Lung (tissue), 17 donors: ENCODE measurements at places on chromosomes 13 and 19. TPM values are rescaled to one million over a fixed set of nuclear protein-coding genes. Genes with fewer than 3 reads are reported as not detected.

The EBI3 gene
- 5.9 TPM for total RNA-seq

The TGFBR3L gene
- total RNA-seq = 0.77 TPM

DNA sequence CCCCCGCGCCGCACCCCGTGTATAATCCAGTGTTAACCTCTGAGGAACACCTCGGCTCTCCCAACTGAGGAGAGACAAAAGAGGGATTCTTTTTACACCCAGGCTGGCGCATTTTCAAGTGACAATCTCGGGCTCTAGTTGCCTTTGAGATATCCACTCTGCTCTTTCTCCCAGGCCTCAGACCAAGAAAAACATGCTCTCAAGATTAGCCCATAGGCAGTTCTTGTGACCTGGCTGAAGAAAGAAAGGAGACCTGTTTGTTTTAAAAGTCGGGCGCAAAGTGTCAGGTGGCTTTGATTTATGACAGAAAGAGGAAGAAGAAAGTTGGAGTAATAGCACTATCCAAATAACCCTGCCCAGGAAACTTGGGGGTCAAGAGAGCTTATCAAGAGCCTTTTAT, 27.3 kb downstream of the SHISA2 start:
- DNase-seq = peak; percentile 49

The HIPK4 gene
- total RNA-seq = not detected

- DNase-seq = no peak
These were observed 527.6 kb upstream of the KLF12 start for GRCh38 chr13:74661851-74662250.

DNA sequence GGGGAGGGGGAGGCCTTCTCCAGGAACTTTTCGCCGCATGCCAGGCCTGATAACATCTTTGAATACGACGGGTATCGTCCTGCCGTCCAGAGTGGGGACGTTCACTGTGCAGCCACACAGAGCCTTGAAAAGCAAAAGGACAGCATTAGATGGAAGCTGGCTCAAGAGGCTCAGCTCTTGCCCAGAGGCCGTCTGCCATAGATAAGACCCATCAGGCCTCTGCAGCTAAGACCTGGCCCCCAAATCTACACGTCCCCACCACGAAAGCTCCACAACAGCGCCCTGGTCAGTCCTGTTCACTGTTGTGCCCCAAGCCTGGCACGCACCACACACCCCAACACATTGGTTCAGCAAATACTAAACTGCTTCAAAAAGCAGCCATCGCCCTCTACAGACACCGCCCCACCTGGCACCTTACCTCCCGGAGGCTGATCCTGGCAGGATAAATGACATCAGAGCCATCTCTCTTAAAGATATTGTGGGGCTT, 2.1 kb downstream of the DNAJB1 start:
- DNase-seq = no peak

GRCh38 chr13:100845128-100845757, 170.6 kb upstream of the TMTC4 start:
- no peak for DNase-seq

The LINGO3 gene
- not detected for total RNA-seq

DNA sequence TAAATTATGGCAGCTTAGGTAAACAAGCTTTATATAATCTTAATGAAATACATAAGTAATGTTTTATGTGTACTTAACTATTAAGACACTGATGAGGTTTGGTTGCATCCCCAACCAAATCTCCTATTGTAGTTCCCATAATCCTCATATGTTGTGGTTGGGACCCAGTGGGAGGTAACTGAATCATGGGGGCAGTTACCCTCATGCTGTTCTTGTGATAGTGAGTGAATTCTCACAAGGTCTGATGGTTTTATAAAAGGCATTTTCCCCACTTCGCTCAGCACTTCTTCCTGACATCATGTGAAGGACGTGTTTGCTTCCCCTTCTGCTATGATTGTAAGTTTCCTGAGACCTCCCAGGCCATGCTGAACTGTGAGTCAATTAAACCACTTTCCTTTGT, 212.7 kb downstream of the DIAPH3 start:
- DNase-seq = no peak

The C19orf67 gene
- total RNA-seq = 1.0 TPM

The ZNF567 gene
- total RNA-seq = 12.3 TPM

The FAM216B gene
- total RNA-seq = 70.4 TPM

The IL11 gene
- total RNA-seq = not detected

GRCh38 chr19:22527554-22527953, 105.4 kb upstream of the ZNF98 start:
- DNase-seq = no peak

DNA sequence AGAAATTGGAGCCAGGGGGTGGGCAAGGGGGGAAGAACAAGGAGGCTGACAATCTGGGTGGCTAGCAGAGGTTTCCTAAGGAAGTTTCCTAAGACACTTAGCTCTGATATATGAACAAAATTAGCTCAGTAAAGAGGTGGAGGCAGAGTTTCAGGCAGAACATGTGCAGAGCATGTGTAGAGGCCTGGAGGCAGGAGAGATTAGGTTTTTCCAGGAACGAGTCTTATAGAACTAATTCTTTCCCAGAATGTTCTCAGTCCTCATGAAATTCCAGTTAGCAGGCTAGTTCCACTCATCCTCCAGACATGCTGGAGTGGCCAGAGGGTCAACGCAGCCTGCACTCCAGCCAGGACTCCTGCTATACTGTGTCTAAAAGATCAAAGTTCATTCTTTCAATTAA, 184.7 kb downstream of the LACC1 start:
- DNase-seq = no peak

DNA sequence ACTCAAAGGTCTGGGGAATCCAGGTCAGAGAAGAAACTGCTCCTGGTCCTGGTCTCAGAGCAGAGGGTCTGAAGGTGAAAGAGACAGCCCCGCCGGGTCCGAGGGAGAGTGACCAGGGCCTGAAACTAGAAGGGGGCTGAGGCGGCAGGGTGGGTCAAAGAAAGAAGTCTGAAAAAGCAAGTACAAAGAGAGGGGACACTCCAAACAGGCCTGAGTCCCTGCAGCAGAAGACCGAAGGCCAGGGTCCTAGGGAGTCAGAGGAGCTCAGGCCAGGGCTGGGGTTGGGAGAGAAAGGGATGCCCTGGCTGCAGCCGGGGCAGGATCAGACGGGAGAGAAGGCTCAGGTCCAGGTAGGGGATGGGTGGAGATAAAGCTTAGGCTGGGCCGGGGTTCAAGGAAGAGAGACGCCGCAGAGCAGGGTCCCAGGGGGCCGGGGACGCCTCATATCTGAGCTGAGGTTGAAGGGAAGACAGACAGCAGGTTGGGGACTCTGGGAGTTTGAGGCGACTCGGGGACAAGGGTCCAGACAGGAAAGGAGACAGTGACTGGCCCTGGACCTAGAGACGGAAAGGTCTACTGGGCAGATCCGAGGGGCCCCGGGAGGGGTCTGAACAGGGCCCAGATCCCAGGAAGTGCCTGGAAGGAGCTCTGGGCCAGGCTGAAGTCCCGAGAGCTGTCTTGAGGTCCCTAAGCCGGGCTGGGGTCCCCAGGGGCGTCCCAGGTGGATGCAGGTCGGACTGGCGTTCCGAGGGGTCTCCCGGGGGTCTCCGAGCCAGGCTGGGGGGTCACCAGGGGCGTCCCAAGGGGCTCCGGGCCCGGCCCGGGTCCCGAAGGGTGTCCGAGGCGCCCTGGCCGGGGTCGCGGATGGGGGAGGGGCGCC, 795 bp downstream of the MLLT1 start:
- no peak for DNase-seq

DNA sequence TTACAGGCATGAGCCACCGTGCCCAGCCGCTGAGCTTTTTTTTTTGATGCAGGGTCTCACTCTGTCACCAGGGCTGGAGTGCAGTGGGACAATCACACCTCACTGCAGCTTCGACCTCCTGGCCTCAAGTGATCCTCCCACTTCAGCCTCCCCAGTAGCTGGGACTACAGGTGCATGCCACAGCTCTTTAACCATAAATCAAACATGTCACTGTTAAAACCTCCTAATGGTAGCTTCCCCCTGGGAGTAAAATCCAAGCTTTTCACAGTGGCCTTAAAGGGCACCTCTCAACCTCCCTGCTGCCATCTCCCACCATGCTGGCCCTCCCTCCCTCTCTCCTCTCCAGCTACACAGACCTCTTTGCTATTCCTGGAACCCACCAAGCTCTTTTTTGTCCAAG, 2.0 kb upstream of the GNG14 start:
- no peak for DNase-seq

DNA sequence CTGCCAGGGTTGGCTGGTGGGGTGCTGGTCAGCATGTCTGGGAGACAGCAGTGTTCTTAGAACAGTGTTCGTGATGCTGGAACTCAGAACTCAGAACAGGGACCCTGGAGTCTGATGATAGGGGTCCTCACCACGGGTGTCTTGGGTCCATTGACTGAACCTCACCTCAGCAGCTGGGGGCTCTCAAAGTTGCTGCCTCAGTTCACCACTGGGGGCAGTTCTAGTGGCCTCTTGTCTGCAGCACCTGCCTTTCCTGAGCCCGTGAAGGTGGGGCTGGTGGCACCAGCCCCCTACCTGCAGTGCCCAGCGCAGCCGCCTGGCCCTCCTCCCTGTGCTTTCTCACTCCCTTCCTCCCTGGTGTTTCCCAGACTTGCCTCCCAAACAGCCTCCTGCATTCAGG, 28.5 kb downstream of the SAFB start:
- DNase-seq = no peak

DNA sequence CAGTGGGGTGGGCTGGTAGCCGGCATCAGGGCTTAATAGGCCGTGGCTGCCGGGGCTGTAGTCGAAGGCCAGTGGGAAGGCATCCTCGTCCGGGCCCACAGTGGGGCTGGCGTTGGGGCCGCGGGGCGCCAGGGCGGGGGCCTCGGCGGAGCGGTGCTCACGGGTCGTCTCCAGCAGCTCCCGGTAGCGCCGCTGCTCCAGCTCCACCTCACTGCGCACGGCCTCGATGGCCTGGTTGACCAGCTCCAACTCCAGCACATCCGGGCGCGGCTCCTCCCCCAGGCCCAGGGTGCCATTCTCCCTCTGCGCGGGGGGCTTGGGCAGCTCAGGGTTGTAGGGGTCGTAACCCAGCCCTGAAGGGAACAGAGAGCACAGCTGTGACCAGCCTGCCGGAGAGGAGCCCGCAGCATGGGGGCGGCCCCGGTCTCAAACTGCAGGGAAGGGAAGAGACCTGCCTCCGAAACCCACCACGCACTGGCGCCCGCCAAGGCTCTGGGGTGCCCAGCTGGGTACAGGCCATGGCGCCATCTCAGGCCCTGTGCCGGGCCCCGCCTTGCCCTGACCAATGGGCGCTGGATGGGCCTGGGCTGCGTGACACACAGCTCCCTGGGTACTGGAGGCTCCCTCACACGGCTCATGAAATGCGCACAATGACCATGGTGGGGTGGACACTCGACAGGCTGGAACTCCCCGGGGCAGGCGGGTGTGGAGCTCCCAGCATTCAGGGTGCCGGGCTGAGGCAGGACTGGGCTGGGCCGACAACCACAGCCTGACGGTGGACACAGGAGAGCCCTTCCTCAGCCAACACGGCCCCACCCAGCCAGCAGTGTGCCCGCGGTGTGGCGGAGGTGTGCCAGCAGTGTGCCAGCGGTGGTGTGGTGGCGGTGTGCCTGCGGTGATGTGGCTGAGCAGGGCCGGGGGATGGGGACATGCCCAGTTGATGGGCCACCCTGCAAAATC, 16.5 kb upstream of the ATP8B3 start:
- DNase-seq = no peak

The CEACAM7 gene
- total RNA-seq = 0.37 TPM

- no peak for DNase-seq
These were observed 8.2 kb downstream of the ZNF805 start for GRCh38 chr19:57248646-57249045.

DNA sequence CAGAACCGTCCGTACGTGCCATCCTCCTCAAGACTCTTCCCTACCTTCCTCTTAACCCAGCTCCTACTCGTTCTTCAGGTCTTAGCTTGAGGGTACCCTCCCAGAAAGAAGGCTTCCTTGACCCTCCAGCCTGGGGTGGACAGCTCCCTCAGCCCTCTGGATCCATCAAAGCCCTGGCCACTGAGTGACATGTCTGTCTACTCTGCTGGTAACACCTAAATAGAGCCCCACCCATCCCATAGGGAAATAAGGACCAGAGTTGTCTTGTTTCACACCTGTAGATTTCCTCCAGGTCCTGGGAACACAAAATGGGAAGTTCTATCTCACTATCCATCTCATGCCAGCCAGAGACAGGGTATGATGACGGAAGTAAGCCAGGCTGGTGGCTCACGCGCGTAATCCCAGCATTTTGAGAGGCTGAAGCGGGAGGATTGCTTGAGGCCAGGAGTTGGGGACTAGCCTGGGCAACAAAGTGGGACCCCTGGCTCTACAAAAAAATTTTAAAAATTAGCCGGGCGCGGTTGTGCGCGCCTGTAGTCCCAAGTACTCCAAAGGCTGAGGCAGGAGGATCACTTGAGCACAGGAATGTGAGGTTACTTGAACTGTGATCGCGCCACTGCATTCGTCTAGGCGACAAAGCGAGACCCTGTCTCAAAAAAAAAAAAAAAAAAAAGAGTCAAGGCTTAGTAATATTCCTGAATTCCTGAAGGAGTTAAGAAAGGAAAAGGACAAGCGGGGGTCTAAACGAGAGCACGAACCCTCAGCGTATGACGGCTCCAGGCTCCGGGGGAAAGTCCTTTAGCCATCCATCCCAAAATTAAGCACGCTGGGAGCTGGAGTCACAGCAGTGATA, 566 bp upstream of the CCDC97 start:
- DNase-seq = peak; percentile 39

DNA sequence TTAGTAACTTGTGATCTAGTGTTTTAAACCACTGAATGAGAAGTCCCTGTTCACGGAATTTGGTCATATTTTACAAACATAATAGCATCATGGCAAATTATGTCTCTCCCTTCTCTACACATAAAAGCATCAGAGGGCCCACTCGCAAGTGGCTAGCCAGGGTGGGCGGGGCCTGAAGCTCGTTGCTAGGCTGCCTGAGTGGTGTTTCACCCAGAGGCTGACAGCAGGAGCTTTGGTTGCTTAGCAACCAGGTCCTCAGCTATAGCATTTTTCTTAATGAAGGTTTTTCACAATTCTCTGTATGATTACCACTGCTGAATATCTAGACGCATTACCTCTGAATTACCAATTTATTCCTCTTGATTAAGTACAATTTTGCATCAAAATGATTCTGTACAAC, 126.5 kb downstream of the NALCN start:
- peak; percentile 39 for DNase-seq

GRCh38 chr19:33240181-33240771, 14.6 kb upstream of the SLC7A10 start:
- DNase-seq = no peak

- no peak for DNase-seq
These were observed 279.9 kb downstream of the FOXO1 start for GRCh38 chr13:40386586-40386985.

- DNase-seq = peak; percentile 33
These were observed 94.0 kb downstream of the KLF12 start for GRCh38 chr13:74040200-74040599.

- peak; percentile 37 for DNase-seq
These were observed 813 bp downstream of the ZNF296 start for GRCh38 chr19:45075301-45076028.

The PRR36 gene
- 1.3 TPM for total RNA-seq

The CASP14 gene
- total RNA-seq = not detected

DNA sequence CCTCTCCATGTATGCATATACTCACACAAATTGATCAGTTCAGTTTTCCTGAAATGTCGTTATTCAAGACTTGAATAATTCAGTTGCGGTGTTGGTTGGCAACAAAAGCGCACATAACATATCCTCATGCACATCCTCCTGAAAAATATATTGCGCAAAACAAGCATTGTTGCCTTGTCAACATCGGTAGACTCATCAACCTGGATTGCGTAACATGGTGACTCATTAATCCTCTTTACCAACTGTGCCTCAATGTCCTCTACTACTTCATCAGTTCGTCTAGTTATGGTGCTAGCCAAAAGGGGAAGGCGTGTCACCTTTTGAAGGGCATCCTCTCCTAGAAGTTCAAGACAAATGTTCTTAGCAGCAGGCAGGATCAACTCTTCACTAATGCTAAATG, 357.7 kb downstream of the LMO7 start:
- no peak for DNase-seq

GRCh38 chr19:47523473-47523872, 8.6 kb upstream of the NAPA start:
- DNase-seq = peak; percentile 48
